ENCODE measurements at places on chromosomes 7 and 10.

GRCh38 chr7:33885290-33886148 is 19.8 kb upstream of the BMPER start:
- DNase-seq: no peak

DNA sequence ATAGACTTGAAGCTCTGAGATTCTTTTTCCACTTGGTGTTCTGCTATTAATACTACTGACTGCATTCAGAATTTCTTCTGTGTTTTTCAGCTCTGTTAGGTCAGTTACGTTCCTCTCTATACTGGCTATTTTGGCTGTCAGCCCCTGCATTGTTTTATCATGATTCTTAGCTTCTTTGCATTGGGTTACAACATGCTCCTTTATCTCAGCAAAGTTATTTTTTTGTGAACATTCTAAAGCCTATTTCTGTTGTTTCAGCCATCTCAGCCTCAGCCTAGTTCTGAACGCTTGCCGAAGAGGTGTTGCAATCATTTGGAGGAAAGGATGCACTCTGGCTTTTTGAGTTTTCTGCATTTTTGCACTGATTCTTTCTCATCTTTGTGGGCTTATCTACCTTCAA is 201.5 kb upstream of the GNAI1 start:
- DNase-seq: no peak

- DNase-seq: no peak
These were observed 17.6 kb downstream of the CDNF start for GRCh38 chr10:14820010-14820774.

GRCh38 chr10:93386631-93387369 is 95.3 kb downstream of the MYOF start:
- DNase-seq: no peak

- no peak for DNase-seq
These were observed 118.5 kb downstream of the ABLIM1 start for GRCh38 chr10:114539623-114540022.
